ENCODE measurements at places on chromosomes 3 and 15.

- DNase-seq, result no peak
Observed at GRCh38 chr15:67744331-67745072, 80.8 kb upstream of the SKOR1 start.

- DNase-seq, result no peak
Observed at GRCh38 chr3:59758672-59759071, 708.8 kb upstream of the CFAP20DC start.

- DNase-seq, result no peak
Observed at GRCh38 chr3:45425237-45425933, 37.0 kb downstream of the LARS2 start.

DNA sequence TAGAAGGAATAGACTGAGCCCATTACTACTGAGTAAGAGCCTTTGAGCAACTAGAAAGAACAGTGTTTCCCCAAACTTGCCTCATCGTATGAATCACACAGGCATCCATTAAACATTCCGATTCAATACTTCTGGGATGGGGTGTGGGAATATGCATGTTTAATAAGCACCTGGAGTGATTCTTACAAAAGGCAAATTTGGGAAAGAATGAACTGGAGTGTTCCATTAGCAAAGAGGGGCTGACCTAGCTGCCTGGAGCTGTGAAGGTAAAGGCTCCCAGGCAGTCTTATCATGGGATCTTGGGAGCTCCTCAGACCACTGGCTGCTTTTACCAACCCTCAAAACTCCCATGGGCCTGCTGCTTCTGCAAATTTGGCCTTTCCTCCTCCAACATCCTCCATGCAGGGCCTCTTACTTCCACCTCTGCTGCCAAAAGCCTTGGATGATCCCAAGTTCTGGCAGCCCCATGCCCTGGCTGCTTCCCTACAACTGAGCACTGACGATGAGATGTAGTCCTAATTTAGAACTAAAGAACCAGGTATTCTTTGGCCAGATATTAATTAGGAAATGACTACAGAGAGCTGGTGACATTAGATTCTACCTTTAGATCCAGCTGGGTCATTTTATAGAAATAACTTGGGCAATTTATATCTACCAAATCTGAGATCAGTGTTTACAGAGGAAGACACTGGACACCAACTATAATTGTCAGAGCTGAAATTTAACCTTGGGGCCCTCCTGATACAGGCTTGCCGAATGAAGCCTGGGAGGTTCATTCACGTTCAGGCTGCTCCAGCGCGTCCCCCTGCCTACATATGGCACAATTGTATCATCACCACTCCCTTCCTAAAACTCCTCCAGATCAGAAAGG, 11.2 kb upstream of the HOMER2 start:
- no peak for DNase-seq

DNA sequence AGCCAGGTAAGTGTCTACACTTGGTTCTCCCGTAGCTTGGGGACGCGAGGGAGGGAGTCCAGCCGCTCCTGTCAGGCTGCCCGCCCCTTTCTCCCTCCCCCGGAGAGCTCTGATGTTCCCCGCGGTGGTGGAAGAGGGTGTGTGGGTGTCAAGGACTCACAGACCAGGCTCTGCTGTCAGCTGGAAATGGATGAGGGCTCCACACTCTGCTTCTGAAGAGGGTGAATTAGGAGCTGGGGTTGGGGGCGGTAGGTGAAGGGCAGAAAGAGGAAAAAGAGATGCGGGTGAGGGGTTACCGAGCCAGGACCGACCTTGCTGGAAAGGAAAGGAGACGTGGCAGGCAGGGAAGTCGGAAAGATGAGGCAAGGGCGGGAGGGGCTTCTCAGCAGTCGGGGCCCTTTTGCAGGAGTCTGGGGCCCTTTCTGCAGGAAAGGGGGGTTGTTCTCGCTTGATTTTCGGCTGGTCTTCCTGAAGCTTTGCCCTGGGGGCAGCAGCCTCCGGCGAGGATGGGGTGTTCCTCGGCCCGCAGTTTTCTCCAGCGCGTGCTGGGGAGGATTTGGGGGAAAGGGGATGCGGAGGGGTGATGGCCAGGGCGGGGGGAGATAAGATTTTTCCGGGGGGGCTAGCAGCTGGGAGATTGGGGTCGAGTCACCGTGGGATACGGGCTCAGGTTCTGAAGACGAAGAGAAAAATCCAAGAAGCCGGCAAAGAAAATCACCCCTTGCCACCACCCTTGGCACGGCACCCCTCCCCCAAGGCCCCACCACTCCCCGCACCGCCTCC, 602 bp upstream of the BAHD1 start:
- DNase-seq, result no peak

- DNase-seq, result no peak
Observed at GRCh38 chr3:10729439-10729838, 86.6 kb upstream of the SLC6A11 start.

DNA sequence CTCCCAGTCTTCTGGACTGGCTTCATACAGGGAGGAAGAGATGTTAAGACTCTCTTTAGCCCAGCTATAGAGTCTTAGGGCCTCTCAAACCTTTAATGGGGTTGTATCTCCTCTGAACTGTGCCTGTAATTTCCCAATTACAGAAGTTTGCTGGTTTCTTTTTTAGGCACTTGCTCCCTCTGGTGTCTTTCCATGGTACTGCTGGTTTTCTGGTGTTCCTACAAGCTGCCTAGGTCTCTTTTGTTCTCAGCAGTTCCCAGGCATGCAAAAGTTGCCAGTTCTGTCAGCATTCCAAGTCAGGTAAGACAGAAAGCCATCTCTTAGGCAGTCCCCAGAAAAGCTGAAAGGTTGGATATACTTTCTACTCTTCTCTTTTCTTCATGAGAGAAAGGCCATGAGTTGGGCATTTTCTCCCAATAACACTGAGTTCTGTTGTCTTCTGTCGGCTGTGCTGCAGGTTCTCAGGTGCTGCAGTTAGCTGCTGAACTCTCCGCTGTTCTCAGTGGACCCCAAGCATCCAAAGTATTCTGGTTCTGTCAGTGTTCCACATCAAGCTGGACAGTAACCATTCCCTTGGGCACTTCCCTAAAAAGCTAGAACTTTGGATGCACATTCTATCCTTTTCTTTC, 54.4 kb upstream of the EHHADH start:
- peak; percentile 9 for DNase-seq

GRCh38 chr3:64163755-64164148, 61.5 kb downstream of the PRICKLE2 start:
- DNase-seq, result no peak

GRCh38 chr3:194139814-194140391, 4.0 kb downstream of the HES1 start:
- DNase-seq, result no peak

GRCh38 chr3:194833114-194833910, 147.6 kb downstream of the FAM43A start:
- DNase-seq, result no peak

All from activated T-helper 1 cell treated with anti-CD3 and anti-CD28 coated beads, Interleukin-2, amount 50 U/mL, for 16 hours (primary cell).